ENCODE measurements at places on chromosomes 7 and 10. TPM values are rescaled to one million over a fixed set of nuclear protein-coding genes. Genes with fewer than 3 reads are reported as not detected.
A peak's percentile ranks its signal among the peaks of the same experiment; 100 is the strongest.

DNA sequence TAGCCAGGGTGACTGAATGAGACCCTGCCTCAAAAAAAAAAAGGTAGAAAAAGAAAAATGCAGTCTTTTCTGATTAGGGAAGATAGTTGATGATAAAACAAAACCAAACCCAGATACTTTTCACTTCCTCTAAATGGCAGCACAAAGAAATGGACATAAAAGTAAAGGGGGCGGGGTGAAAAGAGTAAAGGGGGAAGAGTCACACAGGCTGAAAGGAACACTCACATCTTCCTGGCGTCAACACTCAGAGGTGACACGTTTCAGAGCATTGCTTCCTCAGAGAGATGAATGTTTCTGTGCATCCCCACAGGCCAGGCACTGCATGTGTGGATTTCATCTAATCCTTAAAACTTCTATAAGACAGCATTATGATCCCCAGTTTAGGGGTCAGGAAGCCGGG lies 81.2 kb downstream of the HIPK2 start:
- H3K27ac ChIP-seq = no peak overlapping the region
- H3K36me3 ChIP-seq = no peaks in the 10 kb centered on the region
- no peaks in the 10 kb centered on the region for H3K27me3 ChIP-seq
- H3K4me1 ChIP-seq = peaks cover 34% of the 10 kb centered on the region
- DNase-seq = no peak

GRCh38 chr10:17134282-17134681 lies 4.7 kb upstream of the CUBN start:
- DNase-seq = no peak
- no peak overlapping the region for H3K4me3 ChIP-seq
- H3K27ac ChIP-seq = no peak overlapping the region
- no peaks in the 10 kb centered on the region for H3K4me1 ChIP-seq
- no peaks in the 10 kb centered on the region for H3K36me3 ChIP-seq
- no peaks in the 10 kb centered on the region for H3K27me3 ChIP-seq

- no peak overlapping the region for H3K4me3 ChIP-seq
- no peaks in the 10 kb centered on the region for H3K27me3 ChIP-seq
- no peak overlapping the region for H3K27ac ChIP-seq
- DNase-seq = no peak
- H3K36me3 ChIP-seq = peaks cover 100% of the 10 kb centered on the region
Measured at GRCh38 chr10:125738206-125738605, 18.7 kb downstream of the EDRF1 start.

DNA sequence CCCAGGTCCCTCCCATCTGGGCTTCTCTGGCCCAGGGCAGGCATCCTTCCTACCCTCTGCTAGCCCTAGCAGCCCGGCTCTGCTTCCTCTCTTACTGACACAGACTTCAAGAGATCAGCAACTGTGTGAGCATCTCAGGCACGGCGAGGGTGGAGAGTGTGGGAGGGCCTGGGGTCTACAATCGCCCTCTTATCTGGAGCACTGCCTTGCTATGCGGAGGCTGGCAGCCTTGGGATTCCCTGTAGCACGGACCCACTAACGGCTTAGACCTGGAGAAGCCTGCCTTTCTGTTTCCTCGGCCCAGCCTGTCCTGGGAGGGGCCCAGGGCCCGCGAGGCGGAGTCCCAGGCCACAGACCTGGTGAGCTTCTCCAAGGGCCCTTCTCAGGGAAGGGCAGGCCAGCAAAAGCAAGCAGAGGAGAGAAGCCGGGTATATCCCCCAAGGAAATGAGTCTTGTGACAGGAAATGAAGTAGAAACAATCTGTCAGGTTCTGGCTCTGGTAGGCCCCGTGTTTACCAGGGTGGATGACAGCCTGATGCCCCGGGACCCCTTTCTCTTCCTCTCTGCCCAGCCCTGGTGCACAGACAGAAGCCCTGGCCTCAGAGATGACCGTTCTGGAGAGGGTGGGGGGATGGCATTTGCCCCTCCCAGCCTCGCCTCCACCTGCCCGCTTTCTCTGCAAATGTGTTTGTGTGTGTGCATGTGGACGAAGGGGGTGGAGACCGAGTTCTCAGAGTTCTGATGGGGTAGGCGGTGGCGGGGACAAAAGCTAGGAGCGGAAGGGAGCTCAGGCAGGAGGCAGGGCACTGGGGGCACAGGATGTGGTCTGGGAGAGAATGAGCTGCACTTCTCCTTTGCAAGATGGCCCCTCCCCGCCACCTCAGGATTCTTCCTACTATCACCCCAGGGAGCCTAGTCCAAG lies 2.5 kb downstream of the LRCH4 start:
- H3K36me3 ChIP-seq = peaks cover 45% of the 10 kb centered on the region
- no peaks in the 10 kb centered on the region for H3K27me3 ChIP-seq

- no peaks in the 10 kb centered on the region for H3K27me3 ChIP-seq
- no peaks in the 10 kb centered on the region for H3K4me1 ChIP-seq
- H3K36me3 ChIP-seq = no peaks in the 10 kb centered on the region
- DNase-seq = no peak
- no peak overlapping the region for H3K4me3 ChIP-seq
- no peak overlapping the region for H3K27ac ChIP-seq
Measured at GRCh38 chr7:46024263-46024916, 103.3 kb upstream of the IGFBP3 start.

DNA sequence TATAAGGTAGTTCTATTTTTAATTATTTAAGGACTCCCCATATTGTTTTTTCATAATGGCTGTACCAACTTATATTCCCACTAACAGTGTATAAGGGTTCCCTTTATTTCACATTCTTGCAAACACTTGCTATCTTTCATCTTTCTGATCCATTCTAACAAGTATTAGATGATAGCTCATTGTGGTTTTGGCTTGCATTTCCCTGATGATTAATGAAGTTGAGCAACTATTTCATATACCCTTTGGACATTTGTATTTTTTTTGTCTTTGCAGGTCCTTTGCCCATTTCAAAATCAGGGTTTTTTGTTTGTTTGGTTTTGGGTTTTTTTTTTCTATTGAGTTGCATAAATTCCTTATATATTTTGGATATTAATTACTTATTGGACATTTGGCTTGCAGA lies 107.2 kb downstream of the EPC1 start:
- no peaks in the 10 kb centered on the region for H3K36me3 ChIP-seq
- H3K27ac ChIP-seq = no peak overlapping the region
- no peaks in the 10 kb centered on the region for H3K4me1 ChIP-seq
- no peak for DNase-seq

GRCh38 chr7:13581097-13581496 lies 408.4 kb downstream of the ETV1 start:
- no peaks in the 10 kb centered on the region for H3K27me3 ChIP-seq
- H3K4me1 ChIP-seq = no peaks in the 10 kb centered on the region
- H3K4me3 ChIP-seq = no peak overlapping the region
- no peaks in the 10 kb centered on the region for H3K36me3 ChIP-seq

- H3K27ac ChIP-seq = no peak within 1 kb of the TSS
- no peak within 1 kb of the TSS for H3K4me3 ChIP-seq
- H3K27me3 ChIP-seq = no peaks in the 10 kb centered on the region
- no peaks in the 10 kb centered on the region for H3K4me1 ChIP-seq
- no peak for DNase-seq
- H3K36me3 ChIP-seq = no peaks in the 10 kb centered on the region
Measured at GRCh38 chr10:100081075-100082001, at the start of gene CPN1. Gene CPN1 (minus strand): TSS chr10:100081869. CDS start chr10:100081625, 244 bp downstream.

DNA sequence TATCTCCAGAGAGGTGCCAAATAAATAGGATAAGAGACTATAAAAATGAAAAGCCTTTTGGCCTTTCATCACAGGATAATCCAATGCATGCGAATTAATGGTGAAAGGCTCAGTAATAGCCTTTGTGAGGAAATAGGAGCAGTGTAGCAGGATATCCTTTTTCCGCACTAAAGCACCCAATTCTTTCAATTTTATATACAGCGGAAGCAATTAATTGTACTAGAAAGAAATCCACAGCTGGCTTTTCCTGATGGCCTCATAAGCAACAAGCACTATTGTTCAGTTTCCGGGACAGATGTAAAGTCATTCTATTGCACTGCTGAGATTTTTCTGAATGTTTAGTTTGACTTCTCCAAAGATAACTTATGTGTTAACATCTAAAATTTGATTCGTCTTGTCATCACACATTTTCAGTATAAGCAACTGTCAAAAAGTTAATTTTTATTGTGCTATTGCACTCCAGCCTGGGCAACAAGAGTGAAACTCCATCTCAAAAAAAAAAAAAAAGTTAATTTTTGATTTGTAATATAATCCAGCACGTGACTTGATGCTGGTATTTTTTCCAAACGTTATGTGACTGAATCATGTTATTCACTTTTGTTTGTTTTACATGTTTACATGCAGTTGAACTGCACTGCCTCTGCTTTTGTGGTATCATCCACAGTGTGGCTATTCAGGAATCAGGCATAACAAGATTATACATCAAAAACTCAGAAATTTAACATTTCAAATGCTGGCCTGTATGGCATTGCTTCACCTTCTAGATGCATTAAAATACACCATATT lies 8.4 kb upstream of the BMPR1A start:
- H3K27ac ChIP-seq = peak overlapping the region; percentile 64
- H3K27me3 ChIP-seq = no peaks in the 10 kb centered on the region
- H3K4me1 ChIP-seq = peaks cover 49% of the 10 kb centered on the region
- no peaks in the 10 kb centered on the region for H3K36me3 ChIP-seq
- no peak for DNase-seq
- H3K4me3 ChIP-seq = no peak overlapping the region

DNA sequence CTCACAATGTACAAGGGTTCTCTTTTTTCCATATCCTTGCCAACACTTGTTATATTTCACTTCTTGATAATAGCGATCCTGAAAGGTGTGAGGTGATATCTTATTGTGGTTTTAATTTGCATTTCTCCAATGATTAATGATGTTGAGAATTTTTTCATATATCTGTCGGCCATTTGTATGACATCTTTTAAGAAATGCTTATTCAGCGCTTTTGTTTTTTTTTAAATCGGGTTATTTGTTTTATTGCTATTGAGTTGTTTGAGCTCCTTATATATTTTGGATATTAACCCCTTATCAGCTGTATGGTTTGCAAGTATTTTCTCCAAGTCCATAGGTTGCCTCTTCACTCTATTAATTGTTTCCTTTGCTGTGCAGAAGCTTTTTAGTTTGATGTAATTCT lies 218.8 kb downstream of the MTERF1 start:
- no peak for DNase-seq
- no peak overlapping the region for H3K4me3 ChIP-seq
- H3K27me3 ChIP-seq = no peaks in the 10 kb centered on the region
- H3K36me3 ChIP-seq = no peaks in the 10 kb centered on the region
- no peaks in the 10 kb centered on the region for H3K4me1 ChIP-seq

DNA sequence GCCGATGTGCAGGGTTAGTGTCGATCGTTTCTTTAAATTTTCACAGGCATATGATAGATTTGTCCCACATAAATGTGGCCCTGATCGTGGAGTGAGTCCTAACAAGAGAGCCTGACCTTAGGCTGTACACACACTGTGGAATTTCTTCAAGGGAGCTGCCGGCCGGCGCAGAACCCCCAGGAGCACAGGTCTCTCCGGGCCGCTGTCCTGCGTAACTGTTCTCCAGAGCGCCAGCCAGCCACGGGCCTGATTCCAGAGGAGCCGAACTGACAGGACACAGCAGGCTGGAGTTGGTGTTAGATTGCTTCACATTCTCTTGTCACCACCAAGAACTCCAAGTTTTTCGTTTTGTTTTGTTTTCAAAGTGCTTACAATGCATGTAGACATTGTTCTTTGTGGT lies 37.3 kb downstream of the SHH start:
- H3K4me1 ChIP-seq = no peaks in the 10 kb centered on the region
- H3K36me3 ChIP-seq = peaks cover 68% of the 10 kb centered on the region
- H3K27me3 ChIP-seq = no peaks in the 10 kb centered on the region
- DNase-seq = no peak
- H3K27ac ChIP-seq = no peak overlapping the region

GRCh38 chr7:30562498-30562897 lies 32.2 kb upstream of the GARS1 start:
- H3K27ac ChIP-seq = no peak overlapping the region
- H3K36me3 ChIP-seq = no peaks in the 10 kb centered on the region
- H3K27me3 ChIP-seq = no peaks in the 10 kb centered on the region
- no peak overlapping the region for H3K4me3 ChIP-seq
- peaks cover 19% of the 10 kb centered on the region for H3K4me1 ChIP-seq

GRCh38 chr10:107371801-107372200 lies 207.3 kb upstream of the SORCS1 start:
- H3K4me1 ChIP-seq = no peaks in the 10 kb centered on the region
- H3K27me3 ChIP-seq = no peaks in the 10 kb centered on the region
- no peak overlapping the region for H3K27ac ChIP-seq
- H3K36me3 ChIP-seq = no peaks in the 10 kb centered on the region
- H3K4me3 ChIP-seq = no peak overlapping the region

DNA sequence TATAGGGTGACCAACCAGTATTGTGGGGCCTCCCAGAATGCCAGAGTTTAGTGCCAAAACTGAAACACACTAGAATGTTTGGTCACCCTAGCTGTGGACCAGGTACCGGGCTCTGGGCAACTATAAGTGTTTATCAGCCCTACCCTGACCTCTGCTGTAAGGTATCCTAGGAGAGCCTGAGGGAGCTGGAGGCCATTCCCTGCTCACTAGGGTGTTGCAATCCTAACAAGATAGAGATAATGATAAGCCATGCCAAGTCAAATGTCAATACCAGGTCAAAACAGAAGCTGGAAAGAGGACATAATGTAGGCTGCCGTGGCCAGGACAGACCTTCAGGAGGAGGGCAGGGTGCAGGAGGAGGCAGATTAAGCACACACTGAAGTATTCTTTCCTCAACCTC lies 151.8 kb downstream of the KCNMA1 start:
- H3K36me3 ChIP-seq = no peaks in the 10 kb centered on the region
- H3K27me3 ChIP-seq = no peaks in the 10 kb centered on the region
- no peak overlapping the region for H3K27ac ChIP-seq
- no peak overlapping the region for H3K4me3 ChIP-seq
- H3K4me1 ChIP-seq = no peaks in the 10 kb centered on the region

GRCh38 chr10:129878835-129879234 lies 85.2 kb downstream of the EBF3 start:
- no peak overlapping the region for H3K4me3 ChIP-seq
- H3K27me3 ChIP-seq = no peaks in the 10 kb centered on the region
- no peaks in the 10 kb centered on the region for H3K36me3 ChIP-seq

DNA sequence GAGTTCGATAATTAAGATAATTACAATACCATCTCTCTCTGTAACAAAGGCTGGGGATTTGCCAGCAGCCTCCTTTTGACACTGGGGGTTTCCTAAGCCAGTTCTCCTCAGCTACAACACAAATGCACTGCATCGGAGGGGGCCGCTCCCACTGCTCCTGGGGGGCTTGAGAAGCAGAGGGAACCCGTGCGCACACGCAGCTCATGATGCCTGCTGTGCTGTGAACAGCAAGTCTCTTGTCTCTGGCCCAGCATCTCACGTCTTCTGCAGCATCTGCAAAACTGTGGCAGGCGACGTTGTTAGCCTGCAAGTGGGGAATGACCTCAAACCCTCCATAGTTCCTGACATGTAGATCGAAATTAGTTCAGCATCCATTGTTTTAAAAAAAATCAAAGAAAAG lies 5.5 kb downstream of the VIPR2 start:
- no peaks in the 10 kb centered on the region for H3K36me3 ChIP-seq
- no peak for DNase-seq
- no peak overlapping the region for H3K4me3 ChIP-seq
- peaks cover 20% of the 10 kb centered on the region for H3K27me3 ChIP-seq

- no peak overlapping the region for H3K4me3 ChIP-seq
- no peak for DNase-seq
- H3K4me1 ChIP-seq = no peaks in the 10 kb centered on the region
- H3K27ac ChIP-seq = no peak overlapping the region
- H3K36me3 ChIP-seq = no peaks in the 10 kb centered on the region
Measured at GRCh38 chr10:82245906-82246560, 371.0 kb downstream of the NRG3 start.

Gene TRIM50
- total RNA-seq = 0.42 TPM

Gene FAM25A
- not detected for total RNA-seq

Gene NFE2L3
- 2.7 TPM for total RNA-seq

Gene NEUROD6
- total RNA-seq = not detected

Gene GNAT3
- not detected for total RNA-seq

Gene OPN1SW
- total RNA-seq = not detected

Gene HABP2
- total RNA-seq = not detected

Gene CUX1
- total RNA-seq = 61.5 TPM

Gene ATP6V0A4
- not detected for total RNA-seq

Gene SYNPO2L
- total RNA-seq = not detected
